ENCODE measurements at places on chromosomes 7 and 10.

DNA sequence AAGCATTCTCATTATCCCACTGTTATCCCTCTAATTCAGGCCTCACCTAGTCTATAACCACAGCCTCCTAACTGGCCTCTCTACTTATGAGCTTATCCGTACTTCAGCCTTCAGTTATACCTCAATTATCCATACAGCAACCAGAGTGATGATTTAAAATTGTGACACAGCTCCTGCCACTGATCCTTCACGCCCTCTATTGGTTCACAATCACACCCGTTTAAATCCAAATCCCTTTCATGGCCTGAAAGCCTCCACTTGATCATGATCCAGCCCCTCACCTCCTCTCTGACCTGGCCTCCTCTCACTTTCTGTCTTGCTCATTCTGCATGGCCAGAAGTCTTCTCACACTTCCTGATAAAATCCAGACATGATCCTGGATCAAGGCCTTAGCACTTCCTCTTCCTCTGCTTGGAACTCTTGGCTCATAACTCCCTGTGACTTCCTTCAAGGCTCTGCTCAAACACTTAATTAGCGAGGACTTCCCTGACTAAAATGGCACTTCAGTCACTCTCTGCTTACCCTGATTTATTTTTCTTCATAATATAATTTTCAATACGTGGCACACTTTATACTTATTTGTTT, 19.0 kb upstream of the TMEM26 start:
- no peak for DNase-seq

- no peak for DNase-seq
Observed at GRCh38 chr10:49001402-49001801, 61.8 kb upstream of the LRRC18 start.

DNA sequence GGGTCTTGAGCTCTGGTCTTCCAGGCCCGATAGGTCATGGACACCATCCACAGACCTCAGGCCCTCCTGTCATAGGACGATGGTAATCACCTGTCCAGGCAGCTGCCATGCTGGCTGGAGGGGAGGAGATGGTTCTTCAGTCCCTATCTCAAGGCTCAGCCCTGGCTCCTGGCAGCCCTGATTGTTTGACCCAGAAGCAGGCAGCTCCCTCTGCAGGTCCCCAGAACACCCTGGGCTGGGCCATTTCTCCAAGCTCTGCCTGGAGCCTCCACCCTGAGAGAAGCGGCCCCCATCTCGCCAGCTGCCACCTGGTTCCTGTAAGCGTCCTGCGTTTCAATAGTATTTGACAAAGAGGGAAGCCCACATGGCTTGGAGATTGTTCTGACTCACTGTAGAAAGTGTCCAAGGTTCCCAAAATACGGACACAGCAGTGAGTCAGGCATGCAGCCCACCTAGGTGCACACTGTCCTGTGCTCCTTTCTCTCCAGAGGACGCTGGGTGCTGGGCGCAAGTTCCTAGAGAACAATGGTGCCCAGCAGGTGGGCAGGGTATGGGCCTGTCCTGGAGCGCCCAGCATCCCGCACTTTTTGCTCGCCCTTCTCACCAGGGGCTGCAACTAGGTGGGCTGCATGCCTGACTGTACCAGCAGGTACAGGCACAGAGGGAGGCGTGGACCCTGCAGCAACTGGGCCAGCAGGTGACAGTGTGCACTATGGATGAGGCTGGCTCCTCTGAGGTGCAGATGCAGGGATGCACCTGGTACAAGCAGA, 72.4 kb upstream of the EBF3 start:
- DNase-seq: no peak

- DNase-seq: no peak
Observed at GRCh38 chr10:103262229-103262628, 14.7 kb upstream of the INA start.

- no peak for DNase-seq
Observed at GRCh38 chr10:116151076-116151475, 121.9 kb downstream of the GFRA1 start.

GRCh38 chr10:13483073-13483472, 45.7 kb downstream of the BEND7 start:
- no peak for DNase-seq

GRCh38 chr10:32077896-32078485, 21.8 kb upstream of the KIF5B start:
- DNase-seq: no peak

DNA sequence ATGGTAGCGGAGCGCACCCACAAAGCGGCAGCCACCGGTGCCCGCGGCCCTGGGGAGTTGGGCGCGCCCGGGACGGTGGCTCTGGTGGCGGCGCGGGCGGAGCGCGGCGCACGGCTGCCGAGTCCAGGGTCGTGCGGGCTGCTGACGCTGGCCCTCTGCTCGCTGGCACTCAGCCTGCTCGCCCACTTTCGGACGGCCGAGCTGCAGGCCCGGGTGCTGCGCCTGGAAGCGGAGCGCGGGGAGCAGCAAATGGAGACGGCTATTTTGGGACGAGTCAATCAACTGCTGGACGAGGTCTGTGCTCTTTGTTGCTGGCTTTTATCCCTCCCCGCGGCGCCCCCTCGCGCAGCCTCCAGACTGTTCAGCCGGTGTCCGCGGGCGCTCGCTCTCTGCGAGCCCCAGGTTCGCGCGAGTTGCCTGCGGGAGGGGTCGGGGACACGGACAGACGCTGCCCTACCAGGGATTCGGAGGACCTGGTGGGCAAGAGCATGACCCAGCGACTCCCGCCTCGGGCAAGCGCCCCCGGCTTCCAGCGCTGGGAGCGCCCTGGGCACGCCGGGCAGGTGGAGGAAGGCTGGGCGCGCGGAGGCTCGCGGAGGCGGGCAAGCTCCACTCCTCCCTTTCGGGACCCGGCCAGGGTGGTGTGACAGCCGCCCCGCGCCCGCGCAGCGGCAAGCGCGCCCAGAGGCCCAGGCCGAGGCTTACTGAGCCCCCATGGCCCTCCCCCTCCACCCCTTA, 887 bp downstream of the COL13A1 start:
- DNase-seq: no peak

GRCh38 chr7:46855851-46856250, 726.1 kb downstream of the TNS3 start:
- no peak for DNase-seq

DNA sequence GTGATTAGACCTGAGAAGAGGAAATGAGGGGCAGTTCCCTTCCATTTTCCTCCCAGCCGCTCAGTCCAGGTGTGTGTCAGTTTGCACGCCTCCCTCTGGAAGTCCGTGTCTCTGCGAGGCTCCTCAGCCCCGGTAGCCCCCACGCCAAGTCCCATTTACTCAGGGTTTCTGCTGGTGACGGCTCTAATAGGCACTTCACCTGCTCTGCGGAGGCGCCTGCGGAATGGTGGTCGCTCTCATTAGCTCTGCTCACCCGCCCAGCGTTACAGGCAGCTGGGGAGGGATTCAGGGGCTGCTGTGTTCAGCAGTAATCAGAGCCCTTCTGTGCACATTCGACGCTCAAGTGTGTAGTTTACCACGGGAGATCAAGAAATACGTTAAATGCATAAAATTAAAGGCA, 179.9 kb downstream of the MGMT start:
- DNase-seq: no peak

DNA sequence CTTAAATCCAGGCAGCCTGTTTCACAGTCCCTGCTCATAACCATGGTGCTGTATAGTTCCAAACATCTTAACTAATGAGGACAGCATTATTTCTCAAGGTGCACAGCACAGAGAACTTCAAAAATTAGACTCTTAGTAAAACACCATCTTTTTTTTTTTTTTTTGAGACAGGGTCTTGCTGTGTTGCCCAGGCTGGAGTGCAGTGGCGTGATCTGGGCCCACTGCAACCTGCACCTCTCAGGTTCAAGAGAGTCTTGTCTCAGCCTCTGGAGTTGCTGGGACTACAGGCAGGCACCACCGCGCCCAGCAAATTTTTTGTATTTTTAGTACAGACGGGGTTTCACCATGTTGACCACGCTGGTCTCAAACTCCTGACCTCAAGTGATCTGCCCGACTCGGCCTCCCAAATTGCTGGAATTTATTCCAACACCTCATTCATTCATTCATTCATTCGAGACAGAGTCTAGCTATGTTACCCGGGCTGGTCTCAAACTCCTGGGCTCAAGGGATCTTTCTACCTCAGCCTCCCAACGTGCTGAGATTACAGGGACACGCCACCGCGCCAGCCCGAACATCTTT, 507 bp upstream of the TMEM254 start:
- no peak for DNase-seq

- no peak for DNase-seq
Observed at GRCh38 chr10:118804262-118804773, 49.5 kb upstream of the CACUL1 start.

DNA sequence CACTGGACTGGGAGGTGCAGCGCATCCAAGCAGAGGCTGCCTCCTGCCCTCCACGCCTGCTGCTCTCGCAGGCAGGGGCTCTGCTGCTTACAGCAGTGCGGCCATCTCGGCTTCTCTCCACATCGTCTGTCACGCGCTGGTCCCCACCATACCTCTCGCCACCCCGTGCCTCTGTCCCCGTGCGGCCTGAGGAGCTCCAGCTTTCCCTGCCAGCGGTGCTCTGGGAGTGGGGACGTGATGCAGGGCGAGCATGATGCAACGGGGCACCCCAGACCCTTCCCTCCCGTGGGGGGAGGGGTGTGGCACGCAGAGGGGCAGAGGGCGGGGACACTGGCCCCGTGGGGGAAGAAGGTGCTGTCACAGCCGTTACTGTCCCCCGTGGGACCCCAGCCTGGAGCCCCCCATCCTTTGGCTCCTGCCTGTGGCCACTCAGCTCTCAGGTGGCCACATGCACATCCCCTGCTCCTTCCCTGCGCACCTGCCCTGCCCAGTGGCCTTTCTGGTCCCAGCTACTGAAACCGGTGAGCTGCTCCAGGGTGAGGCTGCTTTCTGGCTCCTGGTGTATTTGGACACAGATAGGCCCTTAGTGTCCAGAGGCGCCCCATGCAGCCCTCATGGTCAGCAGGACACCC, 9.0 kb downstream of the GET4 start:
- no peak for DNase-seq

Measured in stimulated activated CD4-positive, alpha-beta T cell treated with anti-CD3 and anti-CD28 coated beads, Interleukin-15, amount 100 ng/mL, for 48 hours (primary cell).